ENCODE measurements at places on chromosomes 2 and 18.

GRCh38 chr2:223548194-223548593, 54.0 kb downstream of the SCG2 start:
- H3K36me3 ChIP-seq: no peaks in the 10 kb centered on the region
- no peak overlapping the region for H3K27ac ChIP-seq
- no peaks in the 10 kb centered on the region for H3K4me1 ChIP-seq

GRCh38 chr18:26544451-26544850, 3.9 kb downstream of the KCTD1 start:
- DNase-seq: no peak
- H3K4me3 ChIP-seq: no peak overlapping the region
- H3K36me3 ChIP-seq: no peaks in the 10 kb centered on the region
- H3K27me3 ChIP-seq: peaks cover 19% of the 10 kb centered on the region
- no peaks in the 10 kb centered on the region for H3K4me1 ChIP-seq

GRCh38 chr18:30150586-30151250, 891.8 kb downstream of the DSC3 start:
- H3K4me3 ChIP-seq: no peak overlapping the region
- H3K4me1 ChIP-seq: no peaks in the 10 kb centered on the region
- DNase-seq: no peak

- H3K27me3 ChIP-seq: peaks cover 12% of the 10 kb centered on the region
- H3K4me3 ChIP-seq: no peak overlapping the region
- peaks cover 12% of the 10 kb centered on the region for H3K4me1 ChIP-seq
- no peak overlapping the region for H3K27ac ChIP-seq
- DNase-seq: no peak
- no peaks in the 10 kb centered on the region for H3K36me3 ChIP-seq
Measured at GRCh38 chr2:25129901-25130520, 38.4 kb downstream of the POMC start.

DNA sequence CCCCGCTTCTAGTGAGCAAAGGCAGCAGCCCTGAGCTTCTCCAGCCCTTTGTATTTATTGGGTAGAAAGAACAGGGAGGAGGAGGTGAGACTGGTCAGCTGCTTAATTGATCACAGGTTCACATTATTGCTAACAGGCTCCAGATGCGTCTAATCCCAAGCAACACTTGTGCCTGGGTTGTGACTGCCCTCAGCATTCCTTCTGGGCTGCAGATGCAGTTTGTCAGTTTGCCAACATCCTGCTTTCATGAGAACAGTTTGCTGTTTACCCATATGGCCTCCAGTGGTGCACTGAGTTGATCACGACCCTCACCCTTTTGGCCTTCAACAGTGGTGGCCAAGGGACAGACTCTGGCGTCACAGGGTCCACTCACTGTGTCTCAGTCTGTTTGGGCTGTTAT, 159.5 kb upstream of the ZNF516 start:
- no peak overlapping the region for H3K27ac ChIP-seq
- no peak overlapping the region for H3K4me3 ChIP-seq
- H3K27me3 ChIP-seq: no peaks in the 10 kb centered on the region
- H3K36me3 ChIP-seq: no peaks in the 10 kb centered on the region

- no peak overlapping the region for H3K4me3 ChIP-seq
- no peak for DNase-seq
- no peaks in the 10 kb centered on the region for H3K4me1 ChIP-seq
- no peaks in the 10 kb centered on the region for H3K36me3 ChIP-seq
- H3K27ac ChIP-seq: no peak overlapping the region
Measured at GRCh38 chr2:220460257-220460985, 833.0 kb downstream of the SLC4A3 start.

- H3K36me3 ChIP-seq: no peaks in the 10 kb centered on the region
- no peak overlapping the region for H3K27ac ChIP-seq
- H3K27me3 ChIP-seq: no peaks in the 10 kb centered on the region
- DNase-seq: no peak
- no peak overlapping the region for H3K4me3 ChIP-seq
- H3K4me1 ChIP-seq: peaks cover 11% of the 10 kb centered on the region
Measured at GRCh38 chr2:88615822-88616221, 11.4 kb downstream of the EIF2AK3 start.

Measured in common myeloid progenitor, CD34-positive (primary cell).